ENCODE measurements at places on chromosomes 12 and 14.

- no peak for DNase-seq
These were observed 318.1 kb downstream of the AEBP2 start for GRCh38 chr12:19757317-19757877.

- DNase-seq, result no peak
These were observed 47.9 kb downstream of the NEUROD4 start for GRCh38 chr12:55067701-55068100.

DNA sequence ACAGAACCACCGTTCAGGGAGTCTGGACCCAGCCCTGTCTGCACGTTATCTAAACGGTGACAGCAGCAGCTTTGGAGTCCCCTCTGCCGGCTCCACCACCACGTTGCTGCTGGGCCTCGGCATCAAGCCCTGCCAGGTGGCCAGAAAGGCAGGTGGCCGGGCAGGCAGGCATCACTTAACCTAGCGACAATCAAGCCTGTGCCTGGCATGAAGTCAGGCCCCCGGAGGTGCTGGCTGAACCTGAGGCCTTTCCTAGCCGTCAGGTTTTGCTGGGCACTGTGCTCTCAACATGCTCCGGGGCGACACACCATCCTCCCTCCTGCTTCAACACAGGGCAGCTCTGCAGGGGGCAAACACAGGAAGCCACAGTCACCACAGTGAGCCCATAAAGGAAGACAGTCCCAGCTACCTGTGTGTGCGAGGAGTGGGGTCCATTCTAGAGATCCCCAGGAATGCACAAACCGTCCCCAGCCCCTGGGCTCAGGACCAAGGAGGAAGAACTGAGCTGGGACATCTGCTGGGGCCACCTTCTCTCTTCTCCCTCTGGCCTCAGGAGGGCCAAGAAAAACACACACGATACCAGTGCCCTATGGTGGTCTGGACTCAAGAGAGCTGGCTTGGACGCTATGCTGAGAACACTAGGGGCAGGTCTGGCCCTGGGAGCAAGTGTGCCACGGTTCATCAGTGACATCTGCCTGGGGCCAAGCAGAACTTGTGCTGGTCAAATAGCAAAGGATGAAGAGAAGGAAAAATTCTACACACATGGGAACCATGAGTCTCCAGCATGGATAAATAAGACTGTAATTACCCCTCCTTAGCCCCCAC lies 44.7 kb downstream of the CCDC88C start:
- peak; percentile 62 for DNase-seq

GRCh38 chr12:120361506-120362208 lies 7.3 kb downstream of the MSI1 start:
- DNase-seq, result peak; percentile 18

- DNase-seq, result peak; percentile 63
These were observed 10.6 kb downstream of the RARG start for GRCh38 chr12:53221203-53222080.

DNA sequence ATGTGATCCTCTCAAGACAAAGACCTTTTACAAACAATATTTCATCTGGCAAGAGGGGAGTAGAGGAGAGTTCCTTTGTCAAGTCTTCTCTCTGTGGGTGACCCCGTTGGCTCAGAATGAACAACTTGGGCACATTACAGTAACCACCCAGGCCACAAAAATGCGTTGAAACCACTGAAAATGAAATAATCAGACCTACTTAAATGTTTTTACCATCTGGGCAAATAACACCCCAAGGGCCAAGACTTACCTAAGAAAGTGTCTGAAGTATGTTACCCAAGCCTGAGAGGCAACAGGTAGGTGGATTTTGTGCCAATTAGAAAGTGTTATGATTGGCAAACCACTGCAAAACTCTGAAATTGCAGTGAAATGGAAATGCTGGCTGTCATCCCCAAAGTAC lies 1.3 kb downstream of the TC2N start:
- DNase-seq, result peak; percentile 74

GRCh38 chr14:24058260-24058950 lies 6.6 kb downstream of the CARMIL3 start:
- DNase-seq, result peak; percentile 53

- DNase-seq, result no peak
These were observed 6.4 kb downstream of the PDE1B start for GRCh38 chr12:54555670-54556257.

DNA sequence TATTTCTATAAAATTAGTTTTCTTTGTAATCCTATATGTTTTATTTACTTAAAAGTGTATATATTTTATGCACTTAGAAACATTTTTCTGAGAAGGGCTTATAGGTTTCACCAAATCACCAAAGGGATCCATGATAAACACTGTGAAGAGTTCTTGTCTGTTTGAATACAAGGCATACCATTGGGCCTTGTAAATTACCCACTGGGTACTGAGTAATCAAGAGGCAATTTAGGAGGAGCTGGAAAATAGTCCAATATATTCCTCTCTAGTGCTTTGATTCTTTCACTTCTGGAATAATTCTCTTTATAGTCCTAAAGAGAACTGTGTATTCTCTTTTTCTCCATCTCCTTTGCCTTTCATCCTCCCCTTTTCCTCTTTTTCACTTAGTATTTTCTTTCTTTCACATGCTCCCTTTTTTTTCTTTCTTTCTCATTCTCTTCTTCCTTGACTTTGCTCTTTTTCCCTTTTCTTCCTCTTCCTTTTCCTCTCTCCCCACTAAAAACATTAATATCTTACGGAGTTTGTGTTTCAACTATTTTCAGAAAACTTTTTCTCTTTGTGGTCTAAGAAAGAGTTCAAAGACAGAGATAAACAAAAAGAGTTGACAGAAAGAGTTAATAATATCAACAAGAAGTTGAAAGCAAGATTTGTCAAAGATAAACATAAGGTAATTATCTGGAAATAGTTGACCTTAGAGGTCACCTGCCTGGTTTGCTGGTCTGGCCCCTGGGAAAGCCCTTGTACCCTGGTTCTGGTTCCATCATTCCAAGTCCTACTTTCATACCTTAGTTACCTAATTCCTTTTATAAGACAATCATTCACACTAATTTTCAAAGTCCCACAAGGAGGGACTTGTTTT lies 435.3 kb downstream of the RAD51B start:
- DNase-seq, result no peak

DNA sequence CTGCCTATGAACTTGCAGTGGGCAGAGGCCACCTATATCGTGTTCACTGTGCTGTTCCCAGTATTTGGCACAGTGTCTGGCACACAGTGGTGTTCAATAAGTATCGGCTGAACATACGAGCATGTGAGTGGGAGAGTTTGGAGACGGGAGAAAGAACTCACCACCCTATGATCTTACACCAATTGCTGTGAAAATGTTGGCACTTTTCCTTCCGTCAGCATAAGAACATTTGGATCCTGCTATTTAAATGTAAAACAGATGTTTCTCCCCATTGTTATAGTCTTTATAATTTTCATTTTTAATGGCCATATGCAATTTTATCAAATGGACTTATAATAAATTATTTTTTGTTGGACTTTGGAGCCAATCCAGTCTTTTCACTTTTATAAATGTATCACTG lies 144.4 kb downstream of the EFCAB11 start:
- DNase-seq, result no peak

- DNase-seq, result no peak
These were observed 130.8 kb upstream of the PTPRQ start for GRCh38 chr12:80313209-80313608.

Data from activated T-cell treated with anti-CD3 and anti-CD28 coated beads, Interleukin-2, amount 50 U/mL, for 72 hours (primary cell).